ENCODE measurements at places on chromosomes 1 and 21. TPM values are rescaled to one million over a fixed set of nuclear protein-coding genes. Genes with fewer than 3 reads are reported as not detected.
A peak's percentile ranks its signal among the peaks of the same experiment; 100 is the strongest.

DNA sequence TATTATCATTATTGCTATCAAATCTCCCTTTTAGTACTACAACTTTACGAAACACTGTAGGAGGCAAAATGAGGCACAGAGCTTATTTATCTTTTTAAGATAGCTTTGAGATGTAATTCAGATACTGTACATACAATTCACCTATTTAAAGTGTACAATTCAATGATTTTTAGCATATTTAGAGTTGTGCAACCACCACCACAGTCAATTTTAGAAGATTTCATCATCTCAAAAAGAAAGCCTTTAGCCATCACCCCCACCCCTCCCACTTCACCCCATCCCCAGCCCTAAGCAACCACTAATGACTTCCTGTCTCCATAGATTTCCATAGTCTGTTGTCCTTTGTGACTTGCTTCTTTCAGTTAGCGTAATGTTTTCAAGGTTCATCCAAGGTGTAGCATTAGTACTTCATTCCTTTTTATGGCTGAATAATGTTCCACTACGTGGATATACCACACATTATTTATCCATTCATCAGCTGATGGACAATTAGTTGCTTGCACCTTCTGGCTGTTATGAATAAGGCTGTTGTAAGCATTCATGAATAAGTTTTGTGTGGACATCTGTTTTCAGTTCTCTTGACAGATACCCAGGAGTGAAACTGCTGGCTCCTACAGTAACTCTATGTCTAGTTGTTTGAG lies 9.4 kb upstream of the CAPN9 start:
- H3K27me3 ChIP-seq: peaks cover 3% of the 10 kb centered on the region
- H3K36me3 ChIP-seq: peaks cover 6% of the 10 kb centered on the region
- no peak for DNase-seq
- peaks cover 2% of the 10 kb centered on the region for H3K4me1 ChIP-seq
- H3K4me3 ChIP-seq: no peak overlapping the region

NPPB gene
- not detected for total RNA-seq

HNRNPCL1 gene
- total RNA-seq: not detected

- no peak overlapping the region for H3K27ac ChIP-seq
- no peak overlapping the region for H3K4me3 ChIP-seq
- no peak for DNase-seq
- no peaks in the 10 kb centered on the region for H3K27me3 ChIP-seq
These were observed 24.2 kb upstream of the OSBPL9 start for GRCh38 chr1:51592711-51593110.

CD1D gene
- total RNA-seq: 4.7 TPM

DNA sequence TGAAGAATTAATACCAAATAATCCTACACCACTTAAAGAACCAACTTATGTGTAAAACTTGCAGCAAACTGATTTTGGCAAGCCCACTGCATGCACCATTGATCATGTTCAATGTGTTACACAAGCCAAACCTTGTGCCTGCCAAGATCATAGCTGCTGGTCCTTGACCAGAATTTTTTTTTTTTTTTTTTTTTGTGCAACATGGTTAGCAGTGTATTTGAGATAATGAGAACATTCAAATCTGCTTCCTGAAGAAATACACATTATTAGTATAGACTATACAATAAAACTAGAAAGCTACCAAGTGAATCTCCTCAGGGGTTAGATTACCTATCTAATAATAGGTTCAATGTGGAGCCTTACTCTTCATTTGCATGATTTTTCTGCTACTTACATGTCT lies 421.0 kb downstream of the MRPL39 start:
- H3K27ac ChIP-seq: no peak overlapping the region
- no peak for DNase-seq
- H3K4me1 ChIP-seq: no peaks in the 10 kb centered on the region
- H3K4me3 ChIP-seq: no peak overlapping the region
- H3K27me3 ChIP-seq: no peaks in the 10 kb centered on the region
- no peaks in the 10 kb centered on the region for H3K36me3 ChIP-seq

KRTAP13-2 gene
- not detected for total RNA-seq

GRCh38 chr1:94160811-94161210 lies 39.9 kb upstream of the ABCA4 start:
- no peak overlapping the region for H3K27ac ChIP-seq
- H3K36me3 ChIP-seq: peaks cover 3% of the 10 kb centered on the region
- DNase-seq: no peak
- H3K4me3 ChIP-seq: no peak overlapping the region

DNA sequence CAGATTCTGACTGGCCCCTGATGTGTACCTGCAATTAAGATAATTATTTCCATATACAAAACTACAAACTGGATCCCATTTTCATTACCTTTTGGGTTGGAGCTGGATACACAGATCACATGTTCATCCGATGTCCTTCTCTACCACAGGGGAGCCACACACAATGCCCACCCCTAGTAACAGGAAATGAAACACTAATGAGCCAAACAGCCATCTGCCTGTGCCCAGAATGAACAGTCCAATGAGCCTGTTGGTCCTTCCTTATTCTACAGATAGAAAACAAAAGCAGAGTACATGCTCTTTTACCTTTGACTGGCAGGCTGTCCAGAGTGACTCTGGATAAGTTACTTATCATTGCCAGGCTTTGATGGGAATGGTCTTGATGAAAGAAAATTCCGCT lies 68.6 kb downstream of the SIPA1L2 start:
- H3K36me3 ChIP-seq: no peaks in the 10 kb centered on the region

GRCh38 chr21:39867198-39867650 lies at the start of gene PCP4:
PCP4 (plus strand) TSS chr21:39867438; CDS start chr21:39867502, 64 bp downstream.
- DNase-seq: peak; percentile 87
- H3K4me1 ChIP-seq: peaks cover 10% of the 10 kb centered on the region
- no peaks in the 10 kb centered on the region for H3K27me3 ChIP-seq
- H3K36me3 ChIP-seq: no peaks in the 10 kb centered on the region
- H3K27ac ChIP-seq: no peak within 1 kb of the TSS

DNA sequence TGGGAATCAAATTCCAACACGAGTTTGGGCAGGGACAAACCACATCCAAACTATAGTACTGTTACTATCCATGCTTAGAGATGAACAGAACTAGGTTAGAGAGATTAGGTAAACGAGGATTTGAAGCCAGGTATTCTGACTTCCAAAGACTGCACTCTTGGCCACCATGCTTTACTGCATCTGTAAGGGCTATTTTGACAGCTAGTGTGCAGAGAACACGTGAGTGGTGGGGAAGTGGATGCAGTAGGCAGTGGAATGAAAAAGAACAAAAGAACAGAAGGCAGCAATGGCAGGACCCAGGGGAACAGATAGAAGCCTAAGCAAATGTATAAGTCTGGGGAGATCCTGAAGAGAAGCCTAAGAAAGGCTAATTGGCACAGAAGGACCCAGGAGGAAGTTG lies 59.1 kb upstream of the GJA8 start:
- H3K4me1 ChIP-seq: peaks cover 35% of the 10 kb centered on the region
- H3K27me3 ChIP-seq: peaks cover 2% of the 10 kb centered on the region
- H3K4me3 ChIP-seq: no peak overlapping the region
- DNase-seq: no peak

- no peaks in the 10 kb centered on the region for H3K36me3 ChIP-seq
- no peaks in the 10 kb centered on the region for H3K27me3 ChIP-seq
- H3K4me3 ChIP-seq: no peak overlapping the region
- H3K27ac ChIP-seq: peak overlapping the region; percentile 35
These were observed 1004.9 kb upstream of the NCAM2 start for GRCh38 chr21:19993268-19993667.

DNA sequence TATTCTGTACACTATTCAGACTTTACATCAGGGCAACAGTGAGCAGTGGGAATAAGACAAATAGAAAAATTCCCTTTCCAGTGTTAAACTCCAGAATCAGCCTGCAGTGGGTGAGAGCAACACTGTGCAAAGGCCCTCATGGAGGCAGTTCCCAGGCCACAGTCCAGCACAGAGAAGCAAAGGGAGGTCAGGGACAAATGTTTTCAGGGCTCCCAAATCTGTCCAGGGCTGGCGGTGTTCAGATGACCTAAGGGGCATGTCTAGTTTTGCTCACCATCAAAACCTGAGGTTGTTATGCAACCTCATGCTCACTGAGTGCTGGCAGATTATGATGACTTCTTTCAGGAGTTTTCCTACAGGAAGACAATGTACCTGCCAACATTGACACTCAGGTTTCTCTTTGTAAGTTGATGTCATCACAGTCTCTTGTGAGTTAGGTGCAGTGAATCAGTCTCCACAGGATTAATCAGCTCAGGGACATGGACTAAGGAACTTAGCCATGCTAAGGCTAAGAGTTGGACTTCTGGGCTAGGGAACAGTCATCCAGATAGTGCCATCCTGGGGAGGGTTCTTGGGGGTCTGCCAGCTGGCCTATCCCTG lies 3.6 kb upstream of the LCE5A start:
- no peak overlapping the region for H3K27ac ChIP-seq
- peaks cover 72% of the 10 kb centered on the region for H3K36me3 ChIP-seq
- DNase-seq: no peak
- H3K27me3 ChIP-seq: peaks cover 18% of the 10 kb centered on the region

CD160 gene
- total RNA-seq: not detected

DNA sequence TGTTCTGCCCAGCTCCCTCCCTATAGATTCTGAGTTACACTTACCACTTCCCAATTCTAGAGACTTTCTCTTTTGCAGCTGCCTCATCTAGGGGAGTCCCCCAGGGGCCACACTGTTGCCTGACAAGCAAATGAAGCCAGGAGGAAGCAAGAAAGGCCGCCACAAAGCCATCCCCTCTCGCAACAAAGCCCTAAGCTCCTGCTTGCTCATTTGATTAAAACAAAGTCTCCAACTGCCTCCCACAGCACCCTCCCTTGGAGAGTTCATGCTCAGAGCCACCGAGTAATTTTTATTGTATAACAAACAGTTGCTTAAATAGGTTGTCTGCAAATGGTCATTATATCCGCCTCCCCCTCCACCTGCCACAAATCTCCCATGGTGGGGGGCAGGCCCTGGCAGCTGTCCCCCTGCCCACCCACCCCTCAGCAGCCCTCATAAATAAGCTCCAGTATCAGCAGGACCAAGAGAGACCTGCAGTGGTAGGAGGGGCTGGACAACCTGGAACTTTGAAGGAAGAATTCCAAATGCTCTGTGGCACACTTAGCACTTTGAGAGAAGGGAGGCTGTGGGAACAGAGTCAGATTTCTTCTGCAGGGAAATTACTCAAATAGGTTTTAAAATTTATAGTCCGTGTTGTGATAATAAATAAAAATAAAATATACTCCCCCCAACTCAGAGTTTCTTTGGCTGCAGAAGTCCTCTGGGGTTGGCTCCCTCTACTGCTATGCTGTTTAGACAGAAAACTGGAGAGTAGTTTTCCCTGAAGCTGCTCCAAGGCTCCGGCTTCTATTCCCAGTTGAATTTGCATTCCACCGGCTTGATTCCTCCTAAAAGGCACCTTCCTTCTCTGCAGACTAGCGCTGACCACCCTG lies 237.5 kb downstream of the TTLL7 start:
- no peak for DNase-seq

GRCh38 chr21:32543975-32544374 lies 41.3 kb downstream of the TCP10L start:
- no peaks in the 10 kb centered on the region for H3K27me3 ChIP-seq
- DNase-seq: no peak
- H3K27ac ChIP-seq: no peak overlapping the region
- H3K4me1 ChIP-seq: peaks cover 4% of the 10 kb centered on the region
- no peak overlapping the region for H3K4me3 ChIP-seq

- DNase-seq: no peak
- no peaks in the 10 kb centered on the region for H3K36me3 ChIP-seq
- no peak overlapping the region for H3K4me3 ChIP-seq
- no peaks in the 10 kb centered on the region for H3K27me3 ChIP-seq
- H3K4me1 ChIP-seq: peaks cover 25% of the 10 kb centered on the region
- no peak overlapping the region for H3K27ac ChIP-seq
These were observed 55.7 kb downstream of the HLCS start for GRCh38 chr21:36910581-36911307.

GRCh38 chr1:3471356-3472087 lies 17.1 kb downstream of the ARHGEF16 start:
- H3K4me1 ChIP-seq: peaks cover 17% of the 10 kb centered on the region
- H3K4me3 ChIP-seq: no peak overlapping the region
- peak; percentile 77 for DNase-seq
- H3K27ac ChIP-seq: peak overlapping the region; percentile 70
- H3K27me3 ChIP-seq: no peaks in the 10 kb centered on the region
- H3K36me3 ChIP-seq: peaks cover 11% of the 10 kb centered on the region

GRCh38 chr1:94025383-94026340 lies 95.3 kb downstream of the ABCA4 start:
- no peaks in the 10 kb centered on the region for H3K27me3 ChIP-seq
- no peaks in the 10 kb centered on the region for H3K36me3 ChIP-seq
- H3K4me3 ChIP-seq: no peak overlapping the region
- H3K27ac ChIP-seq: 0 out of 2 replicates have a peak overlapping the region, but pooled peaks have one; percentile 0
- H3K4me1 ChIP-seq: peaks cover 36% of the 10 kb centered on the region

DNA sequence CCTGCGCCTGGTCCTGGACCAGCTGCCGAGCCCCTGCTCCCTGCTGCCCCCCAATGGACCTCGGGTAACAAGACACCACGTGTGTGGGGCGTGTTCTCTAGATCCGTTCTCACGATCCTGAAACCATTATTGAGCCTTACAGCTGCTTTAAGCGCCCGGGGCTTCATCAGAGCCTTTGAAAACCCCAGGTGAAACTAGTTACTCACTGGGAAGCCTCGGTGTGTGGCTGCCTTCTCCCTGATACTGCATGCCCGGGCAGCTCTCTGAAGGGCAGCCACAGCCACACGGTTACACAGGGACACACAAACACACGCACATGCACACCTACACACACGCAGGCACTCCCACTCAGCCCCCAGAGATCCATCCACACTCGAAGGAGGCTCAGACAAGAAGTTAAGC lies 5.3 kb downstream of the HES2 start:
- H3K27ac ChIP-seq: peak overlapping the region; percentile 95
- peak; percentile 86 for DNase-seq
- H3K36me3 ChIP-seq: no peaks in the 10 kb centered on the region
- peak overlapping the region; percentile 47 for H3K4me3 ChIP-seq

DNA sequence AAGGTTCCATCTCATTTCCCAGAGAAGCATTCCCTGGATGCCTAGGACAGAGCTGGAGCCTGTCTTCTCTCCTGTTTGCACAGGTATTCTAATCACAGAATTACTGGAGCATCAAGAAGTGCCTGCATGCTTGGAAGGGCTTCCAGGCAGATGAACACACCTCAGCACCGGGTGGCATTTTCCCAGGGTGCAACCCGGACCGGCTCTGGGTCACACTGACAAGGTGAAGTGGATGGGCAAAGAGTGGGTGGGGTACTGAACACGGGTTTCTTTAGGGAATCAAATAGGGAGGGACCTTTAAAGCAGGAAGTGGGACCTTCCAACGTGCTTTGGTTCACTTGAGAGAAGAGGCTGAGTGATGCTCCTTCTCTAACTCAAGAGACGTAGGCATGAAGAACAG lies 7.1 kb upstream of the PEF1 start:
- DNase-seq: no peak
- H3K27ac ChIP-seq: no peak overlapping the region
- no peak overlapping the region for H3K4me3 ChIP-seq
- H3K4me1 ChIP-seq: no peaks in the 10 kb centered on the region

DNA sequence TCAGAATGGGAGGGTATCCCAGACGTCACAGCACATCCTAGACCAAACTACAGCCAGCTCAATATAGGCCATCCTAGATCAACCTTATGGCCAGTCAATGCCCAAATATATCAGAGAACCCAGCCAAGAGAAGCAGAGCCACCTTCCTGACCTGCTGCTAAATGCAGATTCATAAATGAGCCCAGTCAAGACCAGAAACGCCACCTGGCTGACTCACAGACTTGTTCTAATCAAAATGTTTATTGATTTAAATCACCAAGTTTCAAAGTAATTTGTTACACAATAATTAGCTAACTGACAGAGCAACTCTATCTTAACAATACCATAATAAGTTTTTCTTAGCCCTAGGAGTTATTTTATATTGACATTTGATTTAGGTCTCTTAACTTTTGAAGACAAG lies 28.6 kb downstream of the ZNF644 start:
- no peaks in the 10 kb centered on the region for H3K27me3 ChIP-seq
- peaks cover 46% of the 10 kb centered on the region for H3K4me1 ChIP-seq
- no peak overlapping the region for H3K4me3 ChIP-seq
- H3K27ac ChIP-seq: peak overlapping the region; percentile 64
- DNase-seq: no peak
- H3K36me3 ChIP-seq: peaks cover 74% of the 10 kb centered on the region
